ENCODE measurements at places on chromosomes 4 and X.

DNA sequence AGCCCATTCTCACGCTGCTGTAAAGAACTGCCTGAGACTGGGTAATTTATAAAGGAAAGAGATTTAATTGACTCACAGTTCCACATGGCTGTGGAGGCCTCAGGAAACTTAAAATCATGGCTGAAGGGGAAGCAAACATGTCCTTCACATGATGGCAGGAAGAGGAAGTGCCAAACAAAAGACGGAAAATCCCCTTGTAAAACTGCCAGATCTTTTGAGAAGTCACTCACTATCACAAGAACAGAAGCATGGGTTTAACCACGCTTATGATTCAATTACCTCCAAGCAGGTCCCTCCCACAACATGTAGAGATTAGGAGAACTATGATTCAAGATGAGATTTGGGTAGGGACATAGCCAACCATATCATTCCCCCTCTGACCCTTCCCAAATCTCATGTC lies 335.5 kb downstream of the IL15 start:
- no peak for DNase-seq

- DNase-seq: no peak
These were observed 6.4 kb downstream of the FOXP3 start for GRCh38 chrX:49257846-49258748.

- no peak for DNase-seq
These were observed 122.2 kb downstream of the CBR4 start for GRCh38 chr4:168887809-168888208.

- no peak for DNase-seq
These were observed 2.7 kb upstream of the PYURF start for GRCh38 chr4:88526221-88526815.

GRCh38 chrX:103730796-103731493 lies 20.2 kb downstream of the TMEM31 start:
- no peak for DNase-seq

- no peak for DNase-seq
These were observed 130.0 kb upstream of the MAOA start for GRCh38 chrX:43525901-43526610.

- no peak for DNase-seq
These were observed 25.7 kb upstream of the ZNF518B start for GRCh38 chr4:10482913-10483312.

- no peak for DNase-seq
These were observed 5.1 kb upstream of the ING2 start for GRCh38 chr4:183499801-183500200.
